ENCODE measurements at places on chromosomes 1 and 21.

DNA sequence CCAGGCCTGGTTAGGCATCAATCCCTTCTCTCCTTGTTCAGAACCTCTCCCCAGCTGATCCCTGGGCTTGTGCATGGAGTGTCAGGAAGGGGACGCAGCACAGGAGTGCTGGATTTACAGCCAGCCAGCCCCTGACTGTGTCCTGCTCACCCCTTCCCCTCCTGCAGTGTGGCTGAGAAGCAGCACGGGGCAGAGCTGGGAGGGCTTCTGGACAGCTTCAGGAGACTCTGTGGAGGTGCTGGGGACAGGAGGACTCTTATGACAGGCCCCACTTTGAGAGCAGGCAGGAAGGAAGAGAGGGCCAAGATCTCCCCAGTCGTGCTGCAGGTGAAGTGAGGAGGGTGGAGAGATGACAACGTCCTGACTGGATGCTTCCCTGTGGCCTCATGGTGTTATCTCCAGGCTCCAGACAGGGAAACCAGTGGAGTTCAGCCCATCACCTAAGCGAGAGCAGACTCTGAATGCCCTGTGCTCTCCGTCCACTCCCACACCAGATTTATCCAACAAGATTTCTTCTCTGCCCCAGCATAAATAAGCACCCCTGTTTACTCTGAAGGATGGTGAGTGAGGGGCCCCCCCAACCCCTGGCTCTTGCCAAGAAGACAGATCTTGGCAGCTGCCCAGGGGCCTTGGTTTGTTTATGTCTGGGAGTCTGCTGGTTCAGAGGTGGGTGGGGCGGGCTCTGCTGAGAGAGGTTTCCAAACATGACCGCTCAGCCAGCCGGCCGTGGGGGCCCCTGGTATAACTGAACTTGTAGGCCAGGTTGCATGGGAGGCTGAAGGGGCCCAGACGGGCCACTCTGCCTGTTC lies 21.3 kb downstream of the TMCC2 start:
- DNase-seq: peak; percentile 89

DNA sequence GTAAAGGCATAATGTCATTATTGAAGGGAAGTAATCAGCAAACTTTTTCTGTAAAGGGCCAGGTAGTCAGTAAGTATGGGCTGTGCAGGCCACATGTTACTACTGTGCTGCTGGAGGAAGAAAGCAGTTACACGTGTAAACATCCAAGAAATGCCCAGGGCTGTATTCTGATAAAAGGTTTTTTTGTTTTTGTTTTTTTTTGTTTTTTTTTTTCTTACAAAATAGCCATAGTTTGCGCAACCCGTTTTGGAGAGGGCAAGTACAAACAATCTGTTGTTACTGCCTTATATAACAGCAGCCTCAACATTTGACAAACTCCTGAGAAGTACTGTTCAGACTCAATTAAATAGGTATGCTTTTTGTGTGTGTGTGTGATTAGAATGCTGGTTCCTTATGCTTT lies 26.7 kb upstream of the MTMR11 start:
- no peak for DNase-seq

- DNase-seq: no peak
Measured at GRCh38 chr1:98306517-98307089, 354.9 kb upstream of the SNX7 start.

DNA sequence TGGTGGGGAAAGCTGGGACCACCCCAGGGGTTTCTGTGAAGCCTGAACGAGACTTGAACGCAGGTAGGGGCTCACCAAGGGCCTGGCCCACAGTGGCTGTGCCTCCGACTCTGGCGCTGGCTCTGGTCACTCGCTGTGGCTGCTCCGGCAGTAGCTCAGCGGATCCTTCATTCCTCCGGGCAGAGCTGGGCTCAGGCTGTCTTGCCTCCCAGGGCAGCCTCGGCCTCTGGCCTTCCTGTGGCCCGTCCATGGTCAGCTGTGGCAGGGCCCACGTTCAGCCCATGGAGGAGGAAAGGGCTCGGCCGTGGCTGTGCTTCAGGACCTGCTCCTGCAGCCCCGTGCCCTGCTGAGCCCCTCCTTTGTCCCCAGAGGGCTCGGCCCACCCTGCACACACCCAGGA lies 162.9 kb upstream of the C1orf174 start:
- DNase-seq: no peak

GRCh38 chr1:2429780-2430591 lies 17.6 kb upstream of the PEX10 start:
- no peak for DNase-seq

DNA sequence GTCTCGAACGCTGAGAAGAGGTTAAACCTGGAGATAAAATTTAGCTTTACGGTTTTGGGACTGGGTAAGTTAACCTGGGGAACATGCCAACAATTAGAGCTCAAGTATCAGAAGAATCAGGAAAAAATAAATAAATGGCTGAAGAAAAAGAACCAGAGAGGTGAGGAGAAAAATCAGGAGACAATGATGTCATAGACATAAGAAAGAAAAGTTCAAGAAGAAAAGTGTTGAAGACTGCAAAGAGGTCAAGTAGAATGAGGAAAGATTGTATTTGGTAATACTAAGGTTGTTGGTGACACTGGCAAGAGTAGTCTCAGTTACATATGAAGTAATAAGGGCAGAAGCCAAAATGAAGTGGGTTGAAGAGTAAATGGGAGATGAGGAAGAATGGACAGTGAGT lies 26.0 kb downstream of the CDKN2C start:
- no peak for DNase-seq

DNA sequence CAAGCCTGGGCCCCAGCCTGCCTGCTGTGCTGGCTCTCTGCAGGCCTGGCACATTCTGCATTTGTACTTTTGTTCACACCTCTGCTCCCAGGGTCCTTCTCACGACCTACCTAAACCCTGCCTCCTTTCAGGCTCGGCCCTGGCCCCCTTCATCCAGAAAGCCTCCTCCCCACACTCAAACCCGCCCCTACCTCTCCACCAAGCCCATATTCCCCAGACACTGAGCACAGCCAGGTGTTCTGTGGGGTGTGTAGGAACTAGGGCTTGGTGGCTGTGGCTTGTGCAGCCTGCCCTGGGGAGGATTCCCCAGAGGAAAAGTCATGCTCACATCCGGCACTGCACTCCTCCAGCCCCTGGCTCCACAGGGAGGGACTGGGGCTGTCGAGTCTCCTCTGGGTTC lies 8.2 kb upstream of the MIXL1 start:
- no peak for DNase-seq

GRCh38 chr1:52356818-52357355 lies 9.1 kb downstream of the CC2D1B start:
- no peak for DNase-seq
